ENCODE measurements at places on chromosomes 11 and 22.

- no peak for DNase-seq
Observed at GRCh38 chr11:57306161-57306876, 18.4 kb downstream of the TNKS1BP1 start.

- no peak for DNase-seq
Observed at GRCh38 chr11:79040348-79040747, 400.5 kb downstream of the TENM4 start.

GRCh38 chr22:36299911-36300310 is 47.0 kb downstream of the APOL1 start:
- DNase-seq = no peak

DNA sequence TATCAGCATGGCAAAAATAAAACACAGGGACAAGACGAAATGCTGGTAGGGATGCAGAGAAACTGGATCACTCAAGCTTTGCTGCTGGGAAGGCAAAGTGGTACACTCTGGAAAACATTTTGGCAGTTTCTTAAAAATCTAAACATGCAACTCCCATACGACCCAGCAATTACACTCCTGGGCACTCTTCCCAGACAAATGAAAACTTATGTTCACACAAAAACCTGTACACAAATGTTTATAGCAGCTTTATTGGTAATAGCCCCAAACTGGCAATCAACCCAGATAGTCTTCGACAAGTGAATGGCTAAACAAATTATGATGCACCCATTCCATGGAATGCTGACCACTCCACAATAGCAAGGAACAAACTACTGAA is 35.8 kb upstream of the PRR5 start:
- no peak for DNase-seq

DNA sequence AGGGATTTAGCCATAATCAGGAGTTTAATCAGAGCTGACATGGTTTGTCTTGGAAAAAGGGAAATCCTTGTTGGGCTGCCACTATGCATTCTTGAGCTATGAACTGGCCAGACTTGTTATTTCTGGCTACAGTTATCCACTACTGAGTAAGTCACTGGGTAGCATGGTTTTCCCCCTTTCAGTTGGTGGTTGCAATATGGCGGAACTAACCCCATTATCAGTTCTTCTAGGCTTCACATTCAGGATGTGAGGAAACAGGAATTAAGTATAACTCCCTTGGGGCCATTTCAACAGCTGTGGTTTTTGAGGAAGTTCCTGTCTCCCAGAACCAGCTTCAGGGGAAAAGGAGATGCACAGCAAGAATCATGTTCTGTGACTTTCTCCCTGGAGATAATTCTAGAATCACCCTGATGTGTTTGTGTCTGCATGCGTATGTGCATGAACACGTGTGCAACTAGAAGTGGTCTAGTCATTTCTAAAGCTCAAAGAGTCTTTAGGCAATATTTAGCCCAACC is 103.0 kb upstream of the CD44 start:
- DNase-seq = no peak
